Activated T-cell treated with anti-CD3 and anti-CD28 coated beads for 1 hour (primary cell): ENCODE measurements at places on chromosomes 1 and 21.

DNA sequence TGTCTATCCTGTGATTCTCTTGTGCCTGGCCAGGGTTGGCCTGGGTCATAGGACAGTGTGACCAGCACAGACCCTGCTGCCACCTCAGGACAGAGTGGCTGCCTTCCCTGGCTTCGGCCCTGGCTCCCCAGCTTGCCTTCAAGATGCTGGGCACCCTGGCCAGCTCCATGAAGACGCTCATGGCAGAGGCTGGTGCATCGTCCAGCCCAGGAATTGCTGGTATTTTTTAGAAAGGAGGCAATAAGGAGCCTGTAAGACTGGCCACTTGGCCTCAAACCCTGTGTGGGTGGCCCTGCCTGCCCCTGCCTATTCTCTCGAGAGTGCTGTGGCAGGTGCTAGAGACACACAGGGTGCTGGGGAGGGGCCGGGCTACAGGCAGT lies 70.4 kb upstream of the ACTRT2 start:
- no peak for DNase-seq

DNA sequence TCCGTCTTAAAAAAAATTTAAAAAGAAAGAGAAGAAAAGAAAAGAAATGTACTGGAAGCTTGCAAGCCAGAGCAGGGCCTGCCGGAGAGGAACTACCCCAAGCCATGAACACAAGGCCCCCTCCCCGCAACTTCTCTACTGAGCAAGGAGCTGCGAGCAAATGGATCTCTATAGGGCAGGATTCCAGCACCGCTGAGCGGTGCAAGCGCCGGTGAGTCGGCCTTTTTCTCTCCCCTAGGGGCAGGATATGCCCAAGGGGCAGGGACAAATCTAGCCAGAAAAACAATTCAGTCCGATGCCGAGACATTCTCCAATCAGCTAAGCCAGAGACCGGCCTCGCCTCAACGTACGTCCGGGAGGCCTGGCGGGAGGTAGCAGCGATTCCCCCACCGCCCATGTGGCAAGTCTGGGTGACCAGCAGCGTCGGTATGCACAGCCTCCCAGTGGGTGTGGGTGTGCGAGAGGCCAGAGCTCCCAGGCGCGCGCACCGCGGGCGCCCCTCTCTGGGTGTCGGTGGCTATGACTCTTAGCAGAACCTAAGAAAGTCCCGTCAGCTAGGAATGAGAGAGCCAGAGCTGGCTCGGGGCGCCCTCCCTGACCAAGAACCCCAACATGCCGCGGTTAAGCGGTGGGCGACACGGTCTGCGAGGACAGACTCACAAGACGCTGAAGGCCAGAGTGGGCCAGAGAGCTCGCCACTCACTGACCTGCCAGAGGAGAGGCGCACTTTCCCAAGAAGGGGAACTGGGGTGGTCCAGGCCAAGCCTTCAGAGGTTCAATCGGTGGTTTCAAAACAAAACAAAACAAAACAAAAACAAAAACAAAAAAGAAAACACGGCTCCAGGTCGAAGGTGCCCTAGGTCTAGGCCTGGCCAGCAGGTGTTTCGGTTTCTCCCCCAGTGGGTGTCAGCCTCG lies 1.9 kb downstream of the CSMD2 start:
- DNase-seq: no peak

DNA sequence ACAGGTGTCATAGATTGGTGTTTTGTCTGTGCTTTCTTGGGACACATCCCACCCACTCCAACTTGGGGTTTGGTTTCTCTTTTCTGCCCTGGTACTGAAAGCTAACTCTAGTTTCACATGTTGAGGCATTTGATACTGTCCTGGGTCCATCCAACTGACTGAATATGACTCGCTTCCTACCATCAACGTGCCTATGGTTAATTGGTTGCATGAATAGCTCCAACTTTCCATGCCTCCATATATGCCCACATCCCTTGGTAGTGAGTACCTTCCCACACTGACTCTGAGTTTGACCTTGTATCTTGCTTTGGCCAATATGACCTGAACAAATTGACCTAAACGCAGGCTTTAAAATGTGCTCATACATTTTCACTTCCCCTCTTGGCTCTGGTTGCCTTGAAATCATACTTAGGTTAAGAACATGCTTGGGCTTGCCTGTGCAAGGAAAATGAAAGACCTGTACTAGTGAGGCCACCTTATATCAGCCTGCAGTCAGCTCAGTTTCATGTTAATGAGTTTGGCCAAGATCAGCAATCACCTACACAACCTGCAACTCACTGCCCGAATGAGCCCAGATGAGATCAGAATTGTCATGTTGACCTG lies 81.0 kb upstream of the KCNK2 start:
- no peak for DNase-seq

GRCh38 chr1:214261206-214262123 lies 19.5 kb upstream of the SMYD2 start:
- peak; percentile 74 for DNase-seq

- DNase-seq: no peak
These were observed 66.4 kb upstream of the STUM start for GRCh38 chr1:226482196-226482595.

DNA sequence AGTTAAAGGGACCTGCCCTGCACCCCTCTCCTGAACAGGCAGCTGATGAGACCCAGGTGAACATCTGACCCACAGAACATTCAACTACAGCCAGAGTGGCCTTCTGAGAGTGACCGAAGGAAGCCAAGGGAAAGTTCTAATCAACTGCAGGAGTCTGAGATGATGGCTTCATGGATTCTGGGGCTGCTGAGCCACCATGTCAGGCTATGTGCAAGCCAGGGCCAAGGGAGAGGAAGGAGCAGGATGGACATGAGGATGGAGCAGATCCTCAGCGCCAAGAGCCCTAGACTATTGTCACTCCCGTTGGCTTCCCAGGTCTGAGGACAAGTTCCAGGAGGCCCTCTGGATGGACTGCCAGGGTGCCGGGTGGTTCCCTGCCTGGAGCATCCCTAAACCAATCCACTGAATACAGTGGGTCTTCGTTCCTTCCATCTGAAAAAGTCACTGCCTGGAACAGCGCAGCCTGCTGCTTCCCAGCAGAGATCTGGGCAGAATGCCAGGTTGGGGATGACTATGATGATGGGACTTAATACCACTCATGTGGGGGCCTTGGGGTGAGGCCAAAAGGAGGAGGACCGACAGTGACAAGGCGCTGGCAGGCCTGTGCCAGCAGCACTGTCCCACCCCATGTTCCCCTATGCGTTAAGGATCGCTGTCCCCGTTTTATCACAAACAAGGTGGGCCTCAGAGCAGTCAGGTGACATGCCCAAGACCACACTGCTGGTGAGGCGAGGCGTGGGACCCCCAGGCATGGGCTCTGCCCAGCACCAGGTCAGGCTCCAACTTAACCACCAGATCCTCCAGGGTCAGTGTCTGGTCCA lies 19.8 kb downstream of the SPOCD1 start:
- no peak for DNase-seq

DNA sequence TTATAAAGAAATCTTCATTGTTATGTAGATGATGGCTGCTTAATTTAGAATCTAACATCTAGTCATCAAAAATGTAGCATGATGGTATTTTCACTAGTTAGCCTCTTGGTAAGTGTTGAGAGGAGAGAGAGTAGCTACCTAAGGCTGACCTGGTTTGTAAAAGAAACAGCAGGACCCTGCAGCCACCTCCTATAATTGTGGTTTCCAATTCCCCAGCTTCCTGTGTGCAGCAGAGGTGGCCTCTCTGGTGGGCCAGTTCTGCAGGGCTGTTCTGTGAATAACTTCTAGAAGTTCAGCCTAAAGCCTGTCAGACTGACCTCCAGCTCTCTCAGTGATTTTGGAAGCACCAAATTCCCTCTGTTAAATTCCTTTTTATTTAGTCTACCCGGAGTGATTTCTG lies 246.4 kb upstream of the LRRC7 start:
- no peak for DNase-seq

DNA sequence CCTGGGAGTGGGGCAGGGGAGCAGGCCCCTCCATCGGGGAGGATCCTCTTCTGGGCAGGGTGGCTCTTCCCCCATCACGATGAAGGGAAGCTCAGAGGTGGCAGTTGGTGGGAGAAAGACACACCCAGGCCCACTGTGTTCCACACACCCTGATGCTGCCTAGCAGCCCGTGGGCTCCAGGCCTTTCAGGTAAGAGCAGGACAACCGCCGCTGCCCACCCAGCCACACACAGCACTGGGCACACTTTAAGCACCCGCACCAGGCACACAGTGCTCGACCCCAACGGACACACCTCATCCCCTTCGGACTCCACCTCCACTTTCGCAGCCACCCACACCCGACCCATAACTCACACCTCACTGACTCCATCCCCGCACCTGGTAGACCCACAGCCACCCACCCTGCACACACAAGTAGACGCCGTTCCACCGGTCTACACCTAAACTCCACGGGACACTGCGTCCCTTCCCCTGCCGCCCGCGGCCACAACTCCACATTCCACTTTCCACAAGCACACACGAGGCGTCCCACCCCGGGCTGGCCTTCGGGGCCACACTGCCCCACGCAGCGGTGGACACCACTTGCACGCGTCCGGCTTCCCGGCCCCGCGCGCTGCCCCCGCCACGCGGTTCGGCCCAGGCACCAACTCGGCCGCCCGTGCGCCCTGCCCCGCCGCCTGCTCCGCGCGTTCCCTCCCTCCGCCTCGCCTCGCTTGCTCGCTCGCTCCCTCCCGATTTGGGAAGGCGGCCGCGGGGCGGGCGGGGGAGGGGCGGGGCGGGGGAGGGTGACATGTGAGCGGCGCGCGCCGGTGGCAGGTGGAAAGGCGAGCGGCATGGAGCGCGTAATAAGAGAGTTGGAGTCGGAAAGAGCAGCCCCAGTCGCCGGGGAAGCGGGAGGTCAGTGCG lies at the start of gene KCNQ4:
Gene KCNQ4 (plus strand): TSS at position 787 of the 905 bp plus-strand sequence. CDS start 307 bp downstream, outside the sequence.
- DNase-seq: no peak

GRCh38 chr21:46663754-46664153 lies 28.3 kb downstream of the PRMT2 start:
- DNase-seq: no peak

- no peak for DNase-seq
These were observed 186.0 kb downstream of the DUSP10 start for GRCh38 chr1:221555689-221556433.

- no peak for DNase-seq
These were observed 12.9 kb upstream of the KCNE1 start for GRCh38 chr21:34524646-34525601.

DNA sequence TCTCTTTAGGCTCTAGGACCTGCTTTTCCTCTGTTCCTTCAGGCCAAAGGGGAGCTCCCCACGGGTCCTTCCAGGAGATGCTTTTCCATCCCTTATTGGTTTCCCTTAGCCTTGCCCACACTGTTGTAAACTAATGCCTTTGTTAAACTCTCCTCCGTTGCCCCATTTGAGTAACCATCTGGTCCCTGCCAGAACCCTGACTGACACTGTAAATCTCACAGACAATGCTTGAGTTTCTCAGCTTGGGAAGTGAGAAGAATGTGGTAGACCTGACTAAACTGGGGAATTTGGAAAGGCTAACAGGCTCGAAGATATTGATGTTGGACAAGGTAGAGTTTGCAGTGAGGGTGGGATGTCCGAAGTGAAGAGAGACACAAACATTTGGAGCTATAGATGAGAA lies 11.4 kb downstream of the AKNAD1 start:
- DNase-seq: no peak

GRCh38 chr1:180182643-180183311 lies 28.1 kb downstream of the QSOX1 start:
- DNase-seq: no peak

- DNase-seq: no peak
These were observed 1.8 kb upstream of the NFYC start for GRCh38 chr1:40689737-40690136.

DNA sequence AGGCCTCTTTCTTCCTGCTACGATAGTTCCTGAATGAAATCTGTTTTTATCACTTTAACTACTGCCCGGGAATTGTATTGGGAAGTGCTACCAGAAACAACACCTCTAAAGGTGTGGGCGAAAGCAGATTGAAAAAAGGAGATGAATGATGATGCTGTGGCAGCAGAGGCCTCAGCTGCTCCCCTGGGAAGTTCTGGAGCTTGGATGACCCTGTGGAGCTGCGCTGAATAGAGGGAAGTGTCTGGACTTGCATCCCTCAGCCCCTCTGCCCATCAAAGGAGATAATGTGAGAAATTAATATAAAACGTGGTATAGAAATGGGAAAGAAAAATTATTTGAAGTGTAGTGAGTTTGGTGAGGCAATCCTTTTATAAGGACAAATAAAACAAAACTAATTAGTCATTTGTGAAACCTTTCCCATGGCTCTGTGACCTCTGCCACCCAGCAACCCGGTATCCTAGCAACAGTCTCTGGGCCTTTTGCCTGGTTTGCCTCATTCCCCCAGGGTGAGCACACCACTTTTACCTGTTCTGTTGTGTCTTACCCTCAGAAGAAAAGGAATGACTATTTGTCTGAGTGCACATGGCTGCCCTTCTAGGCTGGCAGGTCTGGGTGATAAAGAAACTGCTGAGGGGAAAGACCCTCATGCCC lies 21.3 kb downstream of the OVAAL start:
- no peak for DNase-seq

DNA sequence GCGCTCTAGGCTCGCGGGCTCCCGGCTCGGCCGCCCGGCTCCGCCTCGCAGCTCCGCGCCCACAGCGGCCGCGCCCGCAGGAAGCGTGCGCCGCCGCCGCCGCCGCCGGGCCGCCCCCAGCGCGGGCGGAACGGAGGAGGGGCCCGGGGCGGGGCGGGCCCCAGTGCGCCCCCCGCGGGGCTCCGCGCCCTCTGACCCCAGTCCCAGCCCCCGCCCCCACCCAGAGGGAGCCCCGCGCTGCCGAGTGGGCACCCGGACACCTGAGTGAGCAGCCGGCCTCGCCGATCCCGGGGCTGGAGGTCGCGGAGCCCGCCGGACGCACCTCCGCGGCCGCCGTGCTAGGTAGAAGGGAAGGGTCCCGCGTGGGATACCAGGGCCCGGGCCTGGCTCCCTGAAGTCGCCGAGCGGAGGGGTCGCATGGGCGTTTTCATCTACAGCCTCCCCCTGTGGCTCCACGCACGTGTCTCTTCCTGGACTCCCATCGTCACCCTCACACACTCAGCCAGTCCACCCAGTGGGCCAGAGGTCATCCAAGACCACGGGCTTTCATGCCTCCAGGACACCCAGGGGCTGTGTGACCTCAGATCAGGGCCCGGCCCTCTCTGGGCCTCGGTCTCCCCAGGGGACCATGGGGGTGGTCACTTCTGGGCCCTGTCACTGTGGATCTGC lies at the start of gene SDC3:
Gene SDC3 (minus strand): TSS at position 63 of the 669 bp plus-strand sequence. CDS start 172 bp downstream, outside the sequence.
- no peak for DNase-seq

- DNase-seq: no peak
These were observed 187.1 kb downstream of the HIVEP3 start for GRCh38 chr1:41731516-41732030.

GRCh38 chr1:6257541-6258069 lies 3.3 kb downstream of the GPR153 start:
- DNase-seq: no peak

DNA sequence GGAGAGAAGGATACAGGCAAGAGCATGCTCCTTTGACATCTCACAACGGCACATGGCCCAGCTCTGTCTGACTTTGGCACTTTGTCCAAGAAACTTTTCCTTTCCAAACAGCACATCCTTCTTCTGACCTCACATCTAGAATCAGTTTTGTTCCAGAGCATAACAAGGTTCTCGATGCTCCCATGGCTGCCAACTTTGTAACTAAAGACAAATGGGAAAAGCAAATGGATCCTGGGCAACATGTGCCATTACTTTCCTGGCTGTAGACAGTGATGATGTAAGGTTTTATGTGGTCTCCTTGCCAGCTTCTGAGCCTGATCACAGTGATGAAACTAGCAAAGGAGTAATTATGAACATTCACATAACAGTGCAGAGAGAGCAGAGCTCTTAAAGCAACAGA lies 171.8 kb upstream of the C1orf87 start:
- DNase-seq: no peak

- DNase-seq: no peak
These were observed 4.7 kb downstream of the SHISA4 start for GRCh38 chr1:201893431-201893830.
